ENCODE measurements at places on chromosomes 3 and 15.
A peak's percentile ranks its signal among the peaks of the same experiment; 100 is the strongest.

- DNase-seq: no peak
Observed at GRCh38 chr3:47884603-47885002, 81.7 kb downstream of the DHX30 start.

DNA sequence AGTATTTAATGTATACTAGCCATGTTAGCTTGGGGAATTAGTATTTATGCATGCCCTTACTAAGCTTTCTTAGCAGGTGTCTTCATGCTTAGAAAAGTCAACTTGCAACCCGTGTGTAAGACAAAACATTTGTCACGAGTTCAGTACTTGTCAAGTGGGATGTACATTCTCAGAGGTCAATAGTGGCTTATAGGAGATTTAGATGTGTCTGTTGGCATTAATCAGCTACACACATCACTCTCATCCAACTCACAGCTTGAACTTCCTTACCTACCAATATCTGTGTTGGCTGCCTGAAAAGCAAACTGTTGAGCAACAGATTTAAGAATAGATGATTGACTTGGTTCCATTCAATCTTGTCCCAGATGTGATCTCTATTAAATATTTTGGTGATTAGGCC lies 109.5 kb downstream of the ROBO2 start:
- no peak for DNase-seq

- DNase-seq: no peak
Observed at GRCh38 chr15:40115670-40116093, 7.0 kb upstream of the BMF start.

DNA sequence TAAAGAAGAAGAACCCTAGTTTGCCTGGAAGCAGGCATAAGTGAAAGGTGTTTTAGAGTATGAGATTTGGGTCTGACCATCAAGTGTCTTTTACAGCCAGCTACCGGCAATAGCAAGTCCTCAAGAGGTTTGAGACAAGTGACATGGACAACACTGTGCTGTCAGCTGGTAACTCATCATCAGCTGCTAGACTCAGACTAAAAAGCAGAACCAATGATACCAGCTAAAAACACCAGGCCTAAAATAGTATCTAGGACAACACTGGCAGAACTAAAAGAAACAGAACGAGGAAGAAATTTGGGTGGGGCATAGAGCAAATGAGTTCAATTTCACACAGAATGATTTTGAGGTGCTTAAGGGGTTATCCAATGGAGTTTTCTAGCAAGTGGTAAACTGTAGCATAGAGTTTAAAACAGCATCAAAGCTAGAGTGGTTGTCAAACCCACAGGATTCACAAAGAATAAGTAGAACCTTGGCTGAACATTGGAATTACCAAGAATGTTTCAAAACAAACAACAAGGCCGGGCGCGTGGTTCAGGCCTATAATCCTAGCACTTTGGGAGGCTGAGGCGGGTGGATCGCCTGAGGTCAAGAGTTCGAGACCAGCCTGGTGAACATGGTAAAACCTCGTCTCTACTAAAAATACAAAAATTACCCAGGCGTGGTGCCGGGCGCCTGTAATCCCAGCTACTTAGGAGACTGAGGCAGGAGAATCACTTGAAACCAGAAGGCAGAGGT lies 3.9 kb downstream of the CIAO2A start:
- DNase-seq: no peak

DNA sequence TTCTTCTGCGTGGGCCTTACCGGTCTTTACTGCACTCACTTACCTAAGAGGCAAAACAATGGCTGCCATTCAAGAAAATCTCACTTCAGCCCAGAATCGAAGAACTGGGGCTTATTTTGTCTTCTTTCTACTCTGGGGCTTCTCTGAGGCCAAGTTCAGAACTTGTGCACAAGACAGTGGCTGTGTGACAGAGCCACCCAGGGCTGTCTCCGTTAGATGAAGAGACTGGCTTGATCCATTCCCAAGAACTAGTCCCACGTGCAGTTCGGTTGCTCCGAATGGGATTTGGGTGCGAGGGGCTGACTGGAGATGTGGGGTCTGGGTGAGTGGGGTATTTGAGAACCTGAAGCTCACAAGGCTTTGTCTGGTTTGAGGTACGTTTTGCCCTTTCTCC lies 795 bp upstream of the TCF12 start:
- DNase-seq: no peak

GRCh38 chr3:49277383-49277775 lies 347 bp upstream of the C3orf62 start:
- no peak for DNase-seq

- peak; percentile 58 for DNase-seq
Observed at GRCh38 chr3:37163262-37164015, 10.9 kb downstream of the LRRFIP2 start.

- DNase-seq: peak; percentile 33
Observed at GRCh38 chr3:134864636-134865035, 69.6 kb downstream of the EPHB1 start.

DNA sequence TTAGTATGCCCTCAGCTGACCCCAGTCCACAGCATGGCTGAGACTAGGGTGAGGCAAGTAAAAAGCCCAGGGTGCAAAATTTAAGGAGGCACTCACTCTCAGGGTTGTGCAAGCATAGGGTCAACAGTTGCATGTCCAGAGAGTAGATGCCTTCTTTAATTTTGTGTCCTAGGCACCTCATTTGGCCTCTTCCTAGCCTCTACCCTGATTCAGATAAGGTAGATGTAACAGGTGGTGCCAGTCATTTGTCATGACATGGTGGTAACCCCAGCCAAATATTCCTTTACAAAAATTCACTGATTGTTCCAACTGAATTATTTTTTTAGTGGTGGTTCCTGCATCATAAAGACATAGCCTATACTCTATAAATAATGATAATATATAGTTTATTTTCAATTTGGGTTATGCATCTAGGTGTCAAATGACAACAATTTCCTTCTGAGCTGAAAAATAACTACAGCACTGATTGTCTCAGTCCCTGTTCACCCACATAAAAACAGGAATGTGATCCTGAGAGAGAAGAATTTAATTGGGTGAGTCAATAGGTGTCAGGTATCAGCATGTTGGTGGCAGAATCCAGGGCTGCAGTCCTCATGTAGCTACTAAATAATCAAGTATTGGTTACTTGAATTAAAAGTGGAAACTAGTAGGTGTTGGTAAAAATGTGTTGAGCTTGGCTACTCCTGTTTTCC lies 44.2 kb upstream of the TIPARP start:
- no peak for DNase-seq

DNA sequence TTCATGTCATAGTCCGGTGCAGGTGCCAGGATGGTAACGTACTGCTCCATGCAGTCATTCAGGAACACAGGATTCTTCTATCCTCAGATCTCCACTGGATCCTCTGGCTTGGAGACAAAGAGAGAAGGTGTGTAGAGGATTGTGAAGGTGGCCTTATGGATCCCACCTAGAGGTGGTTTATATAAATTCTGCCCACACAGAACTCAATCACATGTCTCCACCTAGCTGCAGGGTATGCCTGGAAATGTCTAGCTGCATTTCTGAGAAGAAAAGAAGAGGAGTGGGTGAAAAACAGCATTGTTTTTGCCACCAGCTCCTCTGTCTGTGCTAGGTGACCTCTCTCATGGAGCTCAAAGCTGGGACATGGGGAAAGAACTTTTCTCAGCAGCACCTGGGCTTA lies 478.7 kb downstream of the PDCD6IP start:
- DNase-seq: no peak

- peak; percentile 61 for DNase-seq
Observed at GRCh38 chr3:51706788-51707731, at the start of gene GRM2. TSS of gene GRM2 (plus strand) at chr3:51707068. CDS start at chr3:51708984, 1,916 bp downstream.

DNA sequence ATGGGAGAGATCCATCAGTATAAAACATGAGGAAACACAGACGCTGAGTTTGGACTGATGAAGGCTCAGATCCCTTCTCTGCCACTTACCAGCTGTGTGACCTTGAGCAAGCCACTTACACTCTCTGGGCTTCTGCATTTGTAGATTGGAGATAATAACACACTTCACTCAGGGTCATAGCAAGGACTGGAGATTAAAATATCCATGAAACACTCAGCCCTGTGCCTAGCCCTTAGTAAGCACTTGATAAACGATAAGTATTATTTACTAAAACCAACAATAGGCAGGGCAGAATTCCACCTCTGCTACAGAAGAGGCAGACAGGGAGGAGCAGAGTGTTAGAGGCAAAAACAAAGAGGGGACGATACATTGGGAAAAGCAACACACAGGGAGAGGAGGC lies 420.5 kb upstream of the WNT5A start:
- DNase-seq: no peak

DNA sequence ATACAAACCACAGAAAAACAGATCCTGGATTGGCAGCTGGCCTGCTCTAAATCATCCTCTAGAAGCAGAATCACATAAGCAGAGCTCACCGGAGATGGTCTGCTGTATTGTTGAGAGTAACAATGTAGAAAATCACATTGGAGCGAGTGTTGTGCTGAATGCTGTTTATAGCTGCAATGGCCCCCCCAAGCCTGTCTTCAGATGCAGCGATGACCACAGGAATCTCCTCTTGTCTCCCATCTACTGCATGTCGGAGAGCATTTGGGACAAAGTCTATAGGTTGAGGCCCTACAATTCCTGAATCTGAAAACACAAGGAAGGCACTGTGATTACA lies 8.0 kb downstream of the GLT8D1 start:
- DNase-seq: no peak
